ENCODE measurements at places on chromosomes 1 and 21. TPM values are rescaled to one million over a fixed set of nuclear protein-coding genes. Genes with fewer than 3 reads are reported as not detected.
A peak's percentile ranks its signal among the peaks of the same experiment; 100 is the strongest.

DNA sequence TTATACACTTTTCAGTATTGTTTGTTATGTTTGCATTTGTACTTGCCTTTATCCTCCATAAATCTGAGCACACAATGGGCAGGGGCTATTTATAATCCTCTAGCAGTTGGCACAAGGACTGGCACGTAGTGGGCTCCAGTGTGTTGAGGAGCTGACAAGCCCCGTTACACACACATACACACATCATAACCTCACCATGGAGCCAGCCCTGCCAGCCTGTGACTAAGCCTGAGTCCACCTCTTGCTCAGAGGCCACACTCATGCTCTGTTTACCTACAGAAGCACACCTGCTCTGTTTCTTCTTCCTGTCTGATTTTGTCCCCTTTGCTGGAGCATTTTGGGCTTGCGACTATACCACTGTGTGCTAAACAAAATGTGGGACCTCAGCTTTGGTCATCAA lies 64.5 kb upstream of the SPATA6 start:
- ATAC-seq: no peak

DNA sequence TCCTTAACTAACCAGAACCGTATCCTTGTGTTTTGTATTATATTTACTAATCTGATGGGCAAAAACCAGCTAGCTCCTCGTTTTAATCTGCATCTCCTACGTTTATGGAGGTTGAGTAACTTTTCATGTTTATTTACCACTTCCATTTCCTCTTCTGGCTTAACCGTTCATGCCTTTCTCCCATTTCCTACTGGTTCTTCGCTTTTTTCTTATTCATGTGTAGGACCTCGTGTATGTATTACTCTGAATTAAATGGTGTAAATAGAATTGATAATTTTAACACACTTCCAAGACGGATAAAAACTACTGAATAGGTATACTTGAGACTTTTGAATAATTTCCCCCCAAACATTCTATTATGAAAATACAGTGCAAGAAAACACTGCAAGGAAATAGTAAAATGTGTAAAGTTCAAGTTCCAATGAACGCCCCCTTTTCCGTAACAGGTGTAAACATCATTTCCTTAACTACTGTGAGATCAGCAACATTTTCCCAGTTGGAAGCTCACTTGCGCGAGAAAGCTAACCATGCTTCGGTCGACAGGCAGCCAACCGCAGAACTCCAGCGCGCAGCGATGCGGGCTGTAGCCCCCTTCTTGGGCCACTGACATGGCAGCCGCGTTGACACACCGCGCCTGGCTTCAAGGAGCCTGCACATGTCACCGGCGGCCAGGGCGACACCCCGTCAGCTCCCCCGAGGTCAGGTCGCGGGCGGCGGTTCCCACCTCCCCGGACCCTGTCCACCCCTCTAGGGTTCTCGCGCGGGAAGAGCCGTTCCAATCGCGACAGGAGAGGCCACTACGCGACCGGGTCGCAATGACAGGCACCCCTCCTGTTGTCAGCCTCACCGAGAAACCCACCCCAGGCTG lies 816 bp downstream of the EDEM3 start:
- ATAC-seq: peak; percentile 1

NUAK2 gene
- 7.5 TPM for total RNA-seq

CHRM3 gene
- total RNA-seq: 4.7 TPM

DNA sequence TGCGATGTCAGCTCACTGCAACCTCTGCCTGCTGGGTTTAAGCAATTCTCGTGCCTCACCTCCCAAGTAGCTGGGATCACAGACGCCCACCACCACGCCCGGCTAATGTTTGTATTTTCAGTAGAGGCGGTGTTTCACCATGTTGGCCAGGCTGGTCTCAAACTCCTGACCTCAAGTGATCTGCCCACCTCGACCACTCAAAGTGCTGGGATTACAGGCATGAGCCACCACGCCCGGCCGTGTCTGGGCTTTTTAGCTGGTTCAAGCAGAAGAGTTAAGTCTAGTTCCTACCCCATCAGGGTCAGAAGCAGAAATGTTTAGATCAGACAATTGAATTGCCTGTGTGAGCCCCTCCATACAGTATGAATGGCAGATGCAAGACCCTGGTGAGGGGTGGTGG lies 27.7 kb upstream of the RIPK4 start:
- no peak for ATAC-seq

- no peak for ATAC-seq
Measured at GRCh38 chr1:32448773-32449456, 16.0 kb upstream of the ZBTB8B start.

DNA sequence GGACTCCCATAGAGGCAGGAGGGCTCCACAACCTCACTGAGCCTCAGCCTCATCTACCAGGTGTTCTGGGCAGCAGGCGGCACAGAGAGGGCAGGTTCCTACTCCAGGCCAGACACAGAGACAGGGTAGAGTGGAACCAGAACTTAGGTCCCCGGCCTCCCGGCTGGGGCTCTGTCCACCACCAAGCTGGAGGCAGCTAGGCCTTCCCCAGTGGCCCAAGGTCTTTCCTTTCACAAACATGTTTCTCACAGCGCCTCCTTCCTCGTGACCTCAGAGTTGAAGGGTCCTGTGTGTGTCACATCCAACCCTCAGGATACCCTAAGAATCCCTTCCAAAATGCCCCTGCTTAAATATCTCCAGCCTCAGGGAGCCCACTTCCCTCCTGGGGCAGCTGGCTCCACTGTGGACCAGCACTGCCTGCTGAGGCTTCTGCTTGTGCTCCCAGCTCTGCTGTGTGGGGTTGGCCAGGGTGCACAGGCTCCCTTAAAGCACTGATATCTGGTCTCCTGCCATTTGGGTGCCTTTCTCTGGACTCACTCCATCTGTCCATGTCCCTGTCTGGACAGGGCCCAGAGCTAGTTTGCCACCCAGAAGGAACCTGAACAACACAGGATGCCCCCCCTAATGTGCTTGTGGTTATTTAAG lies 33.2 kb upstream of the MAGOH start:
- ATAC-seq: no peak

MEGF6 gene
- total RNA-seq: 3.7 TPM

TAS1R3 gene
- total RNA-seq: 0.65 TPM

DNA sequence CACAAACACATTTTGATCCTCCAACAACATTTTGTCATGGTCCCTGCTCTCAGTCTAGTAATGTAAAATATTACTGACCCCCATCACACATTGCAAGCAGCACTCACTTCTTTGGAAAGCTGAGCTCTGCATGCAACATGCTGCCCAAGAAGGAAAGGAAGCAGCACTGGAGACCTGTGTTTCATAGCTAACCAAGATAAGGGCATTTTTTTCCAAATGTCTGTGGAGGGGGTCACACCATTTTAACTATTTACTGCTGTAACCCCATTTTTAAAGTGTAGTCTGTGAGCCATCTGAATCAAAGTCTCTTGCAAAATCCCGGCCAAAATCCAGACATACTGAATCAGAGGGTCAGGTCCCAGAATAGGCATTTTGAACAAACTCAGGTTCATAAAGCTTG lies 4.5 kb upstream of the RASSF5 start:
- no peak for ATAC-seq

URB2 gene
- total RNA-seq: 7.4 TPM

OR6N1 gene
- not detected for total RNA-seq

GRCh38 chr1:157442065-157442464 lies 110.2 kb downstream of the FCRL5 start:
- ATAC-seq: no peak

All from motor neuron (in vitro differentiated cells).